ENCODE measurements at places on chromosomes 6 and 20. TPM values are rescaled to one million over a fixed set of nuclear protein-coding genes. Genes with fewer than 3 reads are reported as not detected.

Gene CCN6
- not detected for total RNA-seq

Gene NRSN1
- total RNA-seq, result not detected

Gene PDYN
- not detected for total RNA-seq

Gene CARMIL1
- total RNA-seq, result not detected

Gene PROKR2
- not detected for total RNA-seq

Gene PNLDC1
- total RNA-seq, result 0.11 TPM

Gene FAM83C
- not detected for total RNA-seq

Gene SMIM8
- total RNA-seq, result 15.2 TPM

Gene ADGRG6
- total RNA-seq, result not detected

Gene SERPINB6
- not detected for total RNA-seq

Gene CFAP61
- 0.19 TPM for total RNA-seq

Gene MYMX
- total RNA-seq, result not detected

Gene PKHD1
- total RNA-seq, result 0.11 TPM

Gene WFDC2
- not detected for total RNA-seq

Gene HLA-DQB1
- total RNA-seq, result 126 TPM

Gene JPH2
- total RNA-seq, result not detected

Gene KCNB1
- total RNA-seq, result not detected

Gene SUMO4
- 2.4 TPM for total RNA-seq

Gene GLP1R
- total RNA-seq, result not detected

Gene YTHDF1
- 27.1 TPM for total RNA-seq

Gene CNBD2
- 8.4 TPM for total RNA-seq

Gene MMP24
- 0.60 TPM for total RNA-seq

Gene MDN1
- 42.0 TPM for total RNA-seq

Gene ULBP2
- total RNA-seq, result 0.76 TPM

Gene C6orf163
- total RNA-seq, result 3.1 TPM

Gene NKX2-4
- total RNA-seq, result not detected

Gene TMEM74B
- total RNA-seq, result not detected

Gene NR2E1
- not detected for total RNA-seq

Gene E2F1
- 19.2 TPM for total RNA-seq

Gene PRICKLE4
- 2.8 TPM for total RNA-seq

Gene KIAA1755
- not detected for total RNA-seq

Gene SLC4A11
- total RNA-seq, result 0.60 TPM

Gene ZNF311
- total RNA-seq, result not detected

Gene NCOA6
- total RNA-seq, result 15.4 TPM

Gene FIG4
- 14.8 TPM for total RNA-seq

Gene GHRH
- not detected for total RNA-seq

Gene GRM1
- total RNA-seq, result 0.40 TPM

Gene PRND
- not detected for total RNA-seq

Gene SNAI1
- total RNA-seq, result not detected

Gene OOEP
- total RNA-seq, result not detected
